Kasumi-1 (cell line): ENCODE measurements at places on chromosomes 1 and 21.

DNA sequence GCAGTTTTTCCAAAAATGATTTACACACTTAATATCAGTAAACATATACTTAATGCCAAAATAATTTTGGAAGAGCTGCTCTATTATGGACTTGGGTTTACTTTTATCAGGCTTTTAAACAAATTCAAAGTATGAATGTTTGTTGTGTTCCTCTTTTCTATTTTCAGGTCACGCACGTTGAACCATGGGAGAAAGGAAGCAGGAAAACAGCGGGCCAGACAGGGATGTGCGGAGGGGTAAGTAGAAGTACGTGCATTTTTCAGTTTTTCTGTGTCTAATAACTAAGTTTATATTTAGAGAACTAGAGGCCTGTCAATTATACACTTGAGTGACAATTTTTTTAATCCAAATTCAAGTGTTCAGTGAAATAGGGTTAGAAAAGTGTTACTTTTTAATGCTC is 3.4 kb downstream of the PRPF38B start:
- DNase-seq = peak; percentile 54

DNA sequence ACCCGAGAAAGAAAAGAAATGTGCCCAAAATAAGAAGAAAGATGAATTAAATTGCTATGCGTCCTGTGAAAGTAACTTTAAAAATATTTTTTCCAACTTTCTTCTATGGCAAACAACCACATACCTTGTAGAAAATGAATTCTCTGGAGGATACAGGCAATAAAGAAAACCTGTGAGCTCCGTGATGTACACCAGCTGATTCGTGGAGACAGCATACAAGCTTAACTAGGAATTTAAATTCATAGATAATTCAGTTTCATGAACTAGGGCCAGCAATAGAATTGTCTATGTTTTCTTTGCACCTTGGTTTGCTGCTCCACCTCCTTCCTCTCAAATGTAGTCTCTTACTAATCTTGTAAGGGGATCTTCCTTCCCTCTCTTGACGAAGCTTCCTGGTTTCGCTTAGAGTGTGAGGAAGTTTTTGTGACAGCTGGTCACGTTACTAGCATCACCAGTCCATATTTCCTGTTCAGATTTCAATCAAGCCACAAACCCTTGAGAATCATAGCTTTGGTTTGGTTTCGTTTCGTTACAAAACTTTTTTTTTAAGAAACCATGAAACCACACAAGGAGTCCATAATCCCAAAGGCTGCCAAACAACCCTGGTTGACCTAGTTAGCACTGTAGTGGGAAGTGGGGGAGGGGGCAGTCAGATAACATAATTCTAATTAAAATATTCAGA is 35.8 kb downstream of the GREM2 start:
- peak; percentile 88 for DNase-seq

DNA sequence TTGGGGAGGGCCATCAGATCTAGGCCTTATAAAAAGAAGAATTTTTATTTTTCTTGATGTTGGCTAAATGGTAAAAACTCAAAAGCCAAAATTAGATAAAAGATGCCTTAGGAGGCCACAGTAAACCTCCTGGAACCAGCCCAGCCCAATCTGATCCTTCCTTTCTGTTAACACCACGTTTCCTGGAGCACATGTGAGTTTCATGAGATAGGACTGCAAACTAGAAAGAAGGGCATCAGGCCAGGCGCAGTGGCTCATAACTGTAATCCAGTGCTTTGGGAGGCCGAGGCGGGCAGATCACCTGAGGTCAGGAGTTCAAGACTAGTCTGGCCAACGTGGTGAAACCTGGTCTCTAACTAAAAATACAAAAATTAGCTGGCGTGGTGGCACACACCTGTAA is 6.7 kb downstream of the HSF2BP start:
- no peak for DNase-seq

DNA sequence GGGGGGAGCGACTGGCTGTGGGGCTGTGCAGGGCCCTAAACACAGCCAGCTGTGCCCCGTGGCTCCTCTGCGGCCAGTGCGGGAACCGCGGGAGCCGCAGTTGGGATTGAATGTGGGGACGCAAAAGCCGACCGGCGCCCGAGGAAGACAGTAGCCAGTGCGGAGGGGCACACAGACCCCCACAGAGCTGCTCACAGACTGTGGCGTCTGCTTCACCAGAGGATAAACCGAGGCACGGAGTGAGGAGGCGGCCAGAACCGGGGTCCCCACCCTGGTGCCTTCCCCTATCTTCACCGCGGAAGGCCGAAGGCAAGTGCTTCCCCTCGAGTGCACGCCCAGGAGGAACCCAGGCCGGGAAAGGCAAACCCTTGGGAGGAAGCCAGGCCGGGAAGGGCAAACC is 8.7 kb upstream of the TMEM52 start:
- DNase-seq = no peak

DNA sequence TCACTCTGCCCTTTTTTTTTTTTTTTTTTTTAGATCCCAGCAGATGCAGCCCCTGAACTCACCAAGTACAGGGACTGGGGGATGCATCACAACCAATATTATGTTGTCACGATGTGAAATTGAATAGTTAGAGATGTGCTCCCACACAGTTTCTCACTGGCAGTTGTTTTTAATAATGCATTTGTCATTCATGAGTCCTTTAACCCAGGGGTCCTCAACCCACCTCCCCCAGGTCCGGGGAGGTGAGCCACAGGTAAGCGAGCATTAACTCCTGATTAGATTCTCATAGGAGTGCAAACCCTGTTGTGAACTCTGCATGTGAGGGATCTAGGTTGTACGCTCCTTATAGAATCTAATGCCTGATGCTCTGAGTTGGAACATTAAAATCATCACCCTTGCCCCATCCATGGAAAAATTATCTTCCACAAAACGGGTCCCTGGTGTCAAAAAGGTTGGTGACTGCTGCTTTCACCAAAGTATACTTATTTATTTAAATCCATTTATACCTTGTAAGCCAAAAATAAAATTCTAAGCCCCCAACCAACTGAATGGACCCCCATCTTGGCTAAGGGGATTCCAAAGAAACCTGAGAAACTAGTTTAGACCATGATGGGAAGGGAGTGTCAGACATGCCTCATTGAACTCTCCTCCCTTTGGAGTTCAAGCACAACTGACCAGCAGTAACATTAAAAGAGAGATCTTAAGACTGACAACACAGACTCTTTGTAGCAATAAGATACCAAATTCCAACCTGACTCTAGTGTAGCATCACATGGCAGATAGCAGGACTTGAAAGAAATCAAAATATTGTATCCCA is 119.3 kb upstream of the ATP1A1 start:
- no peak for DNase-seq

DNA sequence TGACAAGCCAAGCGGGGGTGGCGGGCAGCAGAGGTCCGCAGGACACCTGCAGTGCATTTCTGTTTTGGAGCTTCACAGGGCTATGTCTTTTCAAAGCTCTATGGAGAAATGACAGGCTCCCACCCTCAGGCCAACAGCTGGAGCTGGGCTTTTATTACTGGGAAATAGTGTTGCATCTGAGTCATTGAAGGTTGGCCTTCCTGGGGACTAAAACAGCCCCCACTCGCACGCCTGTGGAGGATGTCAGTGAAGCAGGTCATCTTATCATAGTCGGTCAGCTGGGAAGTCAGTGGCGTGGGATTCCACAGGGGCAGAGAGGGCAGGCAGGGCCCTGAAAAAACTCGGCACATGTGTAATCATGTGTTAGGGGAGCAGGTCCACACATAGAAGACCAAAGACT is 55.3 kb downstream of the NTPCR start:
- DNase-seq = no peak

DNA sequence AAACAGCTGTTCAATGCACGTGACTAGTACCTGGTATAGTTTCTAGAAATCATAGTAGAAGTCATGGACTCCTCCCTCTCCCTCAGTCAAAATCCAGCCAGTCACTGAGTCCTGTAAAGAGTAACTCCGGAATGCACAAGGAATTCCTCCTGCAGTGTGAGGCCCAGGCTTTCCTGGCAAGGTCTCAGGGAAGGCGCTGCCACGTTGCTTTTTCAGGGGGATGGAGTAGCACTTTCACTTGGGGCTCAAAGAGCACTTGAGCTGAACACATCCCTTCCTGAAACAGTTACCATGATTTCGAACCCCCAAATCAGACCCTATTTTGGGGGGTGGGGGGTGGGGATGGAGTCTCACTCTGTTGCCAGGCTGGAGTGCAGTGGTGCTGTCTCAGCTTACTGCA is 26.4 kb upstream of the LRRC8D start:
- DNase-seq = no peak

DNA sequence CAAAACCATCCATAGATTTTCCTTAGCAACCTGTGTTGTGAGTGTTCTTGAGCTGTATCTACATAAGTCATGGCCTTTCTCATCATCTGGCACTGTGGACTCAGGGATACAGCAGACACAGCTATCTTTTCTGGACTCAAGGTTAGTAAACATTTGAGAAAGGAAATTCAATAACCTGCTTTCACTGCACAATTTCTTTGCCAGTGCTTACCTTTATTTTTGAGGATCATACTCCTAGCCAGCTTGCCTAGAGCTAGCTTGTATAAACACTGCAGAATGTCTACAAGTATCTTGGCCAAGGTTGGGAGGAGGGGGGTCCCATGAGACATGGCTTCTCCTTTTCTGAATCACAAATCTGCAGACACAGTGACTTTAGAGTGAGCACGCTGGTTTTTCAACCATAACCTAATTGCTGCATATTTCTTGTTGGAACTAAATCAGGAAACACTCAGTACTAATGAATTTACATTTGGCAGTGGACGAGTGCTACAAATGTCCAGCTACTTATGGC is 27.2 kb downstream of the ADAMTS5 start:
- DNase-seq = no peak

GRCh38 chr1:244394826-244395765 is 56.6 kb downstream of the ADSS2 start:
- DNase-seq = no peak

DNA sequence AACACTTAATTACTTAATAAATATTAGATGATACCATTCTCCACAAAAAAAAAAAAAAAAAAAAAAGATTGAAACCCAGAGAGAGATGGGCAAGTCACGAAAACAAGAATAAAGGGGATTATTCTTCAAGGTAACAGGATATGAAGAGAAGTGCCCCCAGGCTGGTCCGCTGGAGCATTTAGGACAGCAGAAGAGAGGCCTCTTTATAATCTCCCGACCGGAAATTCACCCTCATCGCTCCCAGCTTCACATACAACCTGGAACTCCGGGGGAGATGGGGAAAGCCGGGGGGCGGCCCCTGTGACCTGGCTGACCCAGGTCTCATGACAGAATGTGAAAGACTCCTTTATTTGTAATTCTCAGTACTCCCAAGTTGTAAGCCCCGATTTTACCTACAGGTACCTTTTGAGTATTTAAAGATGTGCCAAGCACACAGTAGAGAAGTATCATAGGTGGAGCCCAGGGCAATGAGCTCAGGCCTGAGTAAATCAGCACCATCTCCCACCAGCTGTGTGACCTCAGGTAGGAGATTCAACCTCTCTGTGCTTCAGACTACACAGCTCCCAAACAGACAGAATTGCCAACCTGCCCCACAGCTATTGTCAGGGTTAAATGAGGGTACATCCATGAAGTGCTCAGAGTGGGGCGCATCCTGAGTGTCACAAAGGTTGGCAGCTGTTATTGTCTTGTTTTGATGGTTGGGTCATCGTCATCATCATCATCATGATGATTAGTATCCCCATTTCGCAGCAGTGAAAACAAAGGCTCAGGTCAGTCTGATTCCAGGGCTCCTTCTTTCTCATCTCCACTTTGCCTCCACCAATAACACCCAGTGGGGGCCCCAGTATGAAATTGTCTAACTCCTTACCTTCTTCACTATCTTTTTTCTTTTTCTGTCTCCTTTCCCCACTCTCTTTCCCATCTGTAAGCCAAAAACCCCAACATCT is 148.4 kb downstream of the PSMG1 start:
- no peak for DNase-seq

GRCh38 chr1:44822981-44823451 is 14.7 kb downstream of the BTBD19 start:
- no peak for DNase-seq
